ENCODE measurements at places on chromosomes 1 and 21.

GRCh38 chr21:18954441-18954844, 550.9 kb upstream of the TMPRSS15 start:
- no peak for DNase-seq

- no peak for DNase-seq
These were observed 474.0 kb downstream of the SETD4 start for GRCh38 chr21:35586305-35586704.

GRCh38 chr1:175343945-175344344, 151.4 kb upstream of the KIAA0040 start:
- no peak for DNase-seq

DNA sequence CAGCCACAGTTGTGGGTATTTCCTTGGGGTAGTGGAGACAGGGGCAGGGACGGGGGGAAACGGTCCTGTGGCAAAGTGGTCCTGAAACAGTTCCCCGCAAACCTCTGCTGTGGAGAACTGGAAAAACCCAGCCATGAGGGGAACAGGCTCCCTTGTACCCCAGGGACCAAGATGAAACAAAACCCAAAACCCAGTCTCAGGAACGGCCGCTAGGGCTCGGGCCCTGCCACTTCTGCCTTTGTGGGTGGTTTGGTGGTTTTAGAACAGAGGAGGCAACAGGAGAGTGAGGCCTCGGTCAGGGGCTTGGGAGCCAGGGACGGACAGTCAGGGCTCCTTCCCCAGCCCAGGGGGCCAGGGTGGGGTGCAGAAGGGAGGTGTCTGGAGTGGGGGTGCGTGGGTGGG, 24.8 kb upstream of the EDN2 start:
- DNase-seq: no peak

- DNase-seq: no peak
These were observed 636.4 kb downstream of the SMYD3 start for GRCh38 chr1:245870698-245871097.

DNA sequence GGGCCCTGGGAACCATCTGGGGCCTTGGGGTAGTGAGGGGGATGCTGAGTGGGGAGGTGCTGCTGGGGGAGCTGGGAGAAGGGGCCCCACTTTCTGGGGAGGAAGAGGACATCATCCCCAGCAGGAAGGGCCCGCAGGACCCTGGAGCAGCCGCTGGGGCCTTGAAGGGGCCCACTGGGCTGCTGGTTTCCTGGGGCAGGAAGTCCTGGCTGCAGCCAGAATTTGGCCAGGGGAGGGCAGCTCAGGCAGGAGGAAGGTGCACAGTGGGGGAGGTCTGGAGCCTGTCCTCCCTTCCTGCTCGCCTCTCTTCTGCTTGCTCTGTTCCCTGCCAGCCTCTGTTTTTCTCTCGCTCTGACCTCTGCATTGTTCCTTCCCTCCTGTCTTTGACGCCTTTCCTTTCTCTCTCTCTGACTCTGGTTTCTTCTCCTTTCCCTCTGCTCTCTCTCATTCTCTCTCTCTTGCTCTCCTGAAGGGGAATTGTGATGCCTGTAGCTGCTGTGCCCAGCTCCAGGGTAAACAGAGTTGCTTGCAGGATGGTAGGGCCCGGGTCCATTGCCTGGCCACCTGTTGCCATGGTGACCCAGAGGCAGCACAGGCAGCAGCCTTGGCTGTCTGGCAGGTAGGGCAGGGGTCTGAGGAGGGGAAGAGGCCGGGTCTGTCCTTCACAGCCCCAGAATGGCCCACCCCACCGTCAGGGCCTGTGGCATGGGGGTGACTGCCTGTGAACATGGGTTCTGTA, 23.9 kb downstream of the ACOT11 start:
- no peak for DNase-seq

GRCh38 chr21:21366277-21366676, 368.1 kb downstream of the NCAM2 start:
- no peak for DNase-seq

DNA sequence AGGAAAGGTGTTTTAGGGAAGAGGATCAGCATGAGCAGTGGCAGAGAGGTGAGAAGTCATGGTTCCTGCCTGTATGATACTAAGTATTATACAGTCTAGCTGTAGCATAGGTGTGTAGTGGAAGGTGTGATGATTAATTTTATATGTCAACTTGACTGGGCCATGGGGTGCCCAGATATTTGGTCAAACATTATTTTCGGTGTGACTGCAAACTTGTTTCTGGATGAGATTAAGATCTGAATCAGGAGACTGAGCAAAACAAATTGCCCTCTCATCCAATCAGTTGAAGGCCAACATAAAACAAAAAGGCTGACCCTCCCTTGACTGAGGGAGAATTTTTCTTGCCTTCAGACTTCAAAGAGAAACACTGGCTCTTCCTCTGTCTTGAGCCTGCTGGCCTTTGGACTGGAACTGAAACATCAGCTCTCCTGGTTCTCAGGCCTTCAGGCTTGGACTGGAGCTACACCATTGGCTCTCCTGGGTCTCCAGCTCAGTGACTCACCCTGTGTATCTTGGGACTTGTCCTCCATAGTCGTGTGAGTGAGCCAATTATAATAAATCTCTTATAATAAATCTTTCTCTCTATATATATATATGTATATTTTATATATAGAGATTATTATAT, 6.8 kb upstream of the CDC42 start:
- no peak for DNase-seq

DNA sequence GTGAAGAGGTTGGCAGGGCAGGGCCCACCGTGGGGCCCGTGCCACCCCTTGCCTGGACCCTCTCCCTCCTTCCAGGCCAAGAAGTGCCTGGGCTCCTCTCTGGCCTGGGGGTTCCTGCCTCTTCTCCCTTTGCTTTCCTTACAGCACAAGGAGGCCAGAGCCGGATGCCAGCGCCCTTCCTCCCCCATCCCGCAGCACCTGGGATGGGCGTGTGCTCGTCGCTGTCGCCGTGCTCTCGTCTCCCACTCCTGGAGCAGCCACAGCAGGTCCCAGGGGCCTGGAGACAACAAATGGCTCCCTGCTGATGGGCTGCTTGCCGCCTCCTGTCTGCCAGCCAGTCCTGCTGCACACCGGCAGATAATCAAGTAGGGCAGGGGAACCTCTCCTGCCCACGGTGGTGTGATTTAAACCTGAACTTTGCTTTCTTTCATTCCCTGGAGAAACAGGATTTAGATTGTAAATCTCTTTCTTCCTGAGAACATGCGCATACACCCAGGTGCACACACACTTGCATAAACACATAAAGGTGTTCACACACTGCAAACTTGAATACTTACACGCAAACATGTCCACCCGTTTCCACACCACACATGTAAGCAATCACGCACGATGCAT, 50.8 kb upstream of the POU3F1 start:
- DNase-seq: no peak

DNA sequence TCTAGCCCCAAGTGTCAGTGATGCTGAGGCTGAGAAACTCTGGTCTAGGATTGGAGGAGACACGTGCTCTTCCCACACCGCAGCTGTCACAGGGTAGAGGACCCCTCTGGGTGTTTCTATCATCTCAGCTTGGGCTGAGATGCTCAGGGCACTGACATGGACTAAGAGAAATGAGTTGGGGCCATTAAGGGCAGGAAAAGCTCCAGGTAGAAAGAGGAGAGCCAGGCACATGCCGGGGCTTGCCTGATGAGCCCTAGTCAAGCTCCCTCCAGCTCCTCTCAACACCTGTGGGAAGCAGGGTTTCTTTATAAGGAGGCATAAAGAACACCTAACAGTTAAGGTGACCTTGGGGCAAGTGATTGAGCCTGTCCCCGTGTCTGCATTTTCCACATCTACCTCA, 17.3 kb downstream of the ABCA4 start:
- no peak for DNase-seq

DNA sequence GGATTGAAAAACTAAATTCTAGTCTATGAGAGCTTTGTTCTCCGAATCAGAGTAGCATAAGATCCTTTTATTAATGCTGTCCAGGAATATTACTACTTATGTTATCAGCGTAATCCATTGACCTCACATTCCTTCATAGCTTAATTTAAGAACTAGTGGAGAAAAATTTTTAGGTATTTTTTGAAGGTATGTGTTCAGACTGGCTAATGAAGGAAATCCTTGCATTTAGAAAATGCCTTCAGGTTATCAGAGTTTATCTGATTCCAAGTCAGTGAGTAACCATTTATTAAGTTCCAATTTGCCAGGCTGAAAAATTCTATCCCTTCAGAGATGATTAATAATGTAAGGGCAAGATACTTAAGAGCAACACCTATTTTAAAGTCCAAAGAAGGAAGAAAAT, 338.2 kb upstream of the B3GALT2 start:
- DNase-seq: no peak

DNA sequence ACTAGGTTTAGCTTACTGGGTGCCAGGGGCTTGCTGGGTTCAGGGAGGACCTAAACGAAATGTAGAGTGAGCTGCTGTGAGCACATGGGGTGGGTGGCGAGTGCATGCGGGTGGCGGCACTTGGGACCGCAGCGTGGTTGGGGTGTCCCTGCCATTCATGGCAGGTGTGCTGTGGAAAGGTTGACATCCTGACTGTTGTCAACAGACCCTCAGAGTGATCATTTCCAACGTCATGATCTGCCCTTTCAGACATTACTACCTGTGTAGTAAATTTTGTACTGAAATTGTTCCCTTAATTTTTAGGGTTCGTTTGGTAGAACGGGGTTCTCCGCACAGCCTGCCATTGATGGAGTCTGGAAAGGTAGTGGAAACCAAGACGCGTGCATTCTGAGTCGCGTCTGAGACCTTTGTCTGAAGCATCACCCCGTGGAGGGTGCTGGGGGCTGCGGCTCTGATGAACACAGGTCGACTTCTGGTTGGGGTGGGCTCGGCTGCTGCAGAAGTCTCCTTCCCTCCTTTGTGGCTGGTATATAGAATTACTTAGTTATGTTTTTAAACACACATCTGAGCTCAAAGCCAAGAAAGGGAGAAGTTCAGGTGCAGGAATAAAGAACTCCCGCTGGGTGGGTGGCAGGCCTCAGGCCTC, 43.3 kb downstream of the S100B start:
- DNase-seq: no peak

DNA sequence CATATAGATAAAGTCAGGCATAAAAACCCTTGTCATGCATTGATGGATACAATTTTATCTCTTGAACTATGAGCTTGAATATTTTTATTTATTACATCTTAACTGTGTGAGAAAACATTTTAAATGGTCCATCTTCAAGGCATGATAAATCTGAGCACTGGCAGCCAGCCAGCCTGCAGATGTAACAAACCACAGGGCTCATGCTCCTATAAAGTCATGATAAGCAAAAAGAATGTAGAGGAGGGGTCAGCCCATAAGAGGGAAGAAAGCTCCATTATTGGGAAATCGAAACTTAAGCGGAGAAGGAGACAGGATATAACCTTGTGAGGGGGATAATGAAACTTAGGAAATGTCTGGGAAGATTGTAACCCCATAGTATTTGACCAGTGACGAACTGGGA, 839.0 kb downstream of the LRRIQ3 start:
- DNase-seq: no peak

DNA sequence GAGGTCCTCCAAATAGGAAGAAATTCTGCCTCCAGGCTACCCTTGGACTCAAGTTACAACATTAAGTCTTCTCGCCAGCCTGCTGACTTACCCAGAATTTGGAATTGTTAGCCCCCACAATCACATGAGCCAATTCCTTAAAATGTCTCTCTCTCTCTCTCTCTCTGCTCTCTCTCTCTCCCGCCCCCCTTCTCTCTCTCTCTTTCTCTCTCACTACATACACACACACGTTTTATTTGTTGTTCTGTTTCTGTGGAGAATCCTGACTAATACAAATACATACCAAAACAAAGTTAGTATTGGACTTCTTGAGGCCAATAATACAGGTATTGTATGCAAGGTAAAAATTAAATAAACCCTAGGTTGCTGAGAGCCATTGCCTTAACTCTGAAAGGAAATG, 72.1 kb downstream of the TNFSF18 start:
- DNase-seq: no peak

- no peak for DNase-seq
These were observed 113.3 kb upstream of the WNT4 start for GRCh38 chr1:22256213-22256512.

DNA sequence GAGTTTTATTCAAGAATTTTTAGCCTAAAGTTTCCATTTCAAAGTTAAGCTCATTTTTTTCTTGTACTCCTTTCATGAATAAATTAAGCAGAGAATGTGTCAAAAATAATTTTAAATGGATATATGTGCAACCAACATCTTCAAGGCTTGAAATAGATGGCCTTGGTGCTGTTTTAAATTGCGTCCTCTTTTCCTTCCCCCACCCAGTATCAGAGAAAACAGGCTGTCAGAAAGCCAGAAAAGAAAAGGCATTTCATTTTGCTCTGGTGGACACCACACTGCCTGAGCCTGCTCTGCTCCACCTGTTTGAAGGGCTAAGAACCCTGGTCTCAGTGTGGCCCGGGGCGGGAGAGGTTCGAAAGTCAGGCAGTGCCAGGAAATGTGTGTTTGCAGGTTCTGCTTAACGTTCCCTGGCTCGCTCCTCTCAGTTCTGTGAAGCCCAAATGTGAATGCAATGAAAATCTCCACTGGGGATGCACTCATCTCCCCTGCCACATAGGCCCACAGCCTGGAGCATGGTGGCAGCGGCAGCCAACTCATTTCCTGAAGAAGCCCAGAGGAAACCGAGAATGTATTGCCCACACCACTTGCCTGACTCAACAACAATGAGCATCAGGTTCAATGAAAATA, 134.4 kb downstream of the SDCCAG8 start:
- DNase-seq: no peak

GRCh38 chr1:61983236-61983635, 211.4 kb upstream of the L1TD1 start:
- DNase-seq: no peak

DNA sequence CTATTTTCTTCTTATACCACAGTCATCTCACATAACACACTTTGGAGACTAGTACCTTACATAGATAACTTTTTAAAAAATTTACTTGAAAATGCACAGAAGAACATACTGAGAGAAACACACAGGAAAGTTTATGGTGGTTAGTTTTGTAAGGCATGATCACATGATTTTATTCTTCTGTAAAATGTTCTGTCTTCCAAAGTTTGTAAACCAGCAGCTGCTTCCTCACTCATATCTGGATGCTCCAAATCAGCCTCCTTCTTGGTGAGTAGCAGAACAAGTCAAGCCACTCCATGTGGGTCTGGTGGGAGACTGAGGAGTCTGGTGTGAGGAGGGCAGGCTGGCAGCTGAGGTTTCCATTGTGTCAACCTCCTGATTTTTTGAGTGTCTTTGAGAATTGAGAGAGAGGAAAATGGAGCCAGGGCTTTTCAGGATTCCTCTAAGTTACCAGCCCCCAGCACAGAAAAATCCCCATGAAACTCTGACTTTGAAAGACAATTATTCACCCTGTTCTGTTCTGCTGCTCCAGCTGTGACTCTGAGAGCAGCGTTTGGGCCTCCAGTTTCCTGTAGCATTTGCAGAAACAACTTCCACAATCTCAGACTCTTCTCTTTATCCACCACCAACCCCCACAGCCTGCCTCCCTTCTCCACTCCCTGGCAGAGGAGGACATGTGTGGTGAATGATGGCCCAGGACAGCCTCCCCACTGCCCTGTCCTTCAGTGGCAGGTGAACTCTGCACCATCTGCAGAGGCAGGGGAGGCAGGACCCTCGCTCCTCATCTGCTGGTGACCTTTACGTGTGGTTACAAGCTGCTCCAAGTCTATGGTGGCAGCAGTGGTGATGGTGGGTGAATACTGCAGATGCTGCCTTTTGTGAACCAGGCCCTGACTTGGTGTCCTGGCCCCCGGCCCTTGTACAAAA, 82.3 kb downstream of the FCRL5 start:
- DNase-seq: no peak

- no peak for DNase-seq
These were observed 62.3 kb downstream of the GON4L start for GRCh38 chr1:155794605-155795245.
